Amygdala (tissue), 56 donors: ENCODE measurements at places on chromosomes 7 and 10.

GRCh38 chr7:134907639-134908038, 78.7 kb upstream of the AGBL3 start:
- DNase-seq, result no peak

GRCh38 chr7:150415161-150416153, 35.0 kb upstream of the GIMAP8 start:
- no peak for DNase-seq

DNA sequence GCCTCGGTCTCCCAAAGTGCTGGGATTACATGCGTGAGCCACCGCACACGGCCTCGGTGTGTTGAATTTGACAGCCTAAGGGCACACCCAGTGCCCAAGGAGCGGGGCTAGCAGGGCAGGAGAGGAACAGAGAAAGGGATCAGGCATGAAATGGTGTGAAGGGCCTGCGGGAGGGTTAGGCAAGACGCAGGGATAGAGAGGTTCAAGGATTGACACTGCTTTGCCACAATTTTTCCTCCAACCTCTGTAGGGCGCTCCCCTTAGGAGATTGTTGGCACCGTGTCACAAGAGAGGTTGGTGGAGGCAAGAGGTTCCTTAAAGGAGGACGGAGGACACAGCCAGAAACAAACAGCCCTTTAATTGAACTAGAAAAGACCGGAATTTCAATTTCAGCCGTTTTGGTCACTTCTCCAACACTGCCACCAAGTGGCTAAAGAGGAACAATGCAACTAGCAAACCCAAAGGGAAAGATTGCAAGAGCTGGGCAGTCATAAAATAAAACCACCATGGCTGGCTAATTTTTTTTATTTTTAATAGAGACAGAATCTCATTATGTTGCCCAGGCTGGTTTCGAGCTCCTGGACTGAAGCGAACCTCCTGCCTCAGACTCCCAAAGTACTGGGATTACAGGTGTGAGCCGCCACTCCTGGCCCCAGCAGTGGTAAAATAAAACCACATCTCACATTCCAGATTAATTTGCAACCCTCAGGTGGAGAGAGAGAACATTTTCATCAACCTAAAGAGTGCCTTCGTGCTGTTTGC, 6.9 kb upstream of the CREB3L2 start:
- DNase-seq, result peak; percentile 21

GRCh38 chr7:158043551-158044481, 543.8 kb downstream of the PTPRN2 start:
- DNase-seq, result no peak

GRCh38 chr7:78499971-78500370, 701.4 kb downstream of the PHTF2 start:
- DNase-seq, result no peak

DNA sequence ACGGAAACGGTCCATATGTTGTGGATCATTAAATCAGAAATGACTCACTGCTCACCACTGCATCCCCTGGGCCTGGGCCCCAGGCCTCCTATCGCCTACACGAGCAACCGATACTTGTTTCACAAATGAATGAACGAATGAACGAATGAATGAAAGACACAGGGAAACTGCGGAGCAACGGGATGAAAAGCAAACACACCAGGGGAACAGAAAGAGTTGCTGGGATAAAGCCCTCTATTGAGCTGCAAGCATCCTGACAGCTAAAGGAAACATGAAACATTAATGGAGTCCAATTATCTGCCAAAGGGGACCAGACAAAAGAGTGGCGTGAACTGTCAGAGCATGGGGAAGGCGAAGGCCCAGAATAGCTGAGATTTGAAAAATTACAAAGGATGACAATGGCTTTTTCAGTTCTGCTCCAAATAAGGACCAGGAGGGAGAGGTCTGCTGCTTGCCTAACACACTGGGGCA, 92.1 kb downstream of the GRB10 start:
- DNase-seq, result no peak

GRCh38 chr10:16809074-16809718, 8.0 kb downstream of the RSU1 start:
- DNase-seq, result peak; percentile 10

DNA sequence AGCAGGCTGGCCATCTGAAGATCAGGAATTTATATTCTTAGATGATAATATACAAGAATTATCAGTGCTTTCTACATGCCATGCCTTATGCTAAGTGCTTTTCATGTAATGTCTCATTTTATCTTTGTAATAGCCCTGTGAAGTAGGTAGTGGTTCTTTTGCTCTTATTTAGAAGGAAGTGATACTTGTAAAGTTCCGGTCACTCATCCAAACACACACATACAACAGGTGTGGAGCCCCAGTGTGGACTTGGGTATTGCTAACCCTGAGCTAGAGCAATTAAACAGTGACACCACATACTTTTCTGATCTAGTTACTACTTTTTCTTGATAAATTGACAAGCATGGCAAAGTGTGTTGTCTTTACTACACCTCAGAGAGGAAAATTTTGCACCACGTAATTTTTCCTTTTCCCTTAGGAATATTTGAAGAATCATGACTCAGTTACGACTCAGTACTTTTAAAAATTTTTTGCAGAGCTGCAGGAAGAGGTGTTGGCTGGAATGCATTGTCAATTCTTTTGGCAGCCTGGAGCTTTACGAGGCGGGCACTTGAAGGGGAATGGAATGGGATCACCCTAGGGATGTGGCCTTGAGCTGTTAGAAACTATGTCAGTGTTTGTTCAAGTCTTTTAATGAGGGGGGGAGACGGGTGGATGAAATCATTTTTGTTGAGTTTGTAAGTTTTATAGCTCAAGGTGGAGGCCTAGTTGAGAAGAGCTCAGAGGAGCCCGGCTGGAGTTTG, 212.5 kb upstream of the CELF2 start:
- no peak for DNase-seq

DNA sequence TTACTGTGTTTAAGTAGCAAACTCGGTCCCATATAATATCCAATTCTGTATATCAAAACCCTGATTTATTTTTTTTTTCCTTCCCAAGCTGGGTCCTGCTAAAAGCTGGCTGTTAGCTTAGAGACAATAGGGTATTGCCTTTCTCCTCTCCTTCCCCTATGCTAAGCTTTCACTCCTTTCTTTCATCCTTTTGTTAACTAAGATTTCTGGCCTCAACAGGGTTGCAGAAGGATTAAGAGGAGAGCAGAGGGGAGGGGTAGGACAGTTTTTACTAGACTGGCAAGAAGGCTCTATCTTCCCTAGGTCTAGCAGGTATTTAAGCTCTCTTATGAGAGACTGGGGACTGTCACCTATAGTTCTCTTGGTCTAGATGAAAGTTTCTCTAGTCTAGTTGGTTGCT, 229.2 kb downstream of the KCND2 start:
- no peak for DNase-seq

DNA sequence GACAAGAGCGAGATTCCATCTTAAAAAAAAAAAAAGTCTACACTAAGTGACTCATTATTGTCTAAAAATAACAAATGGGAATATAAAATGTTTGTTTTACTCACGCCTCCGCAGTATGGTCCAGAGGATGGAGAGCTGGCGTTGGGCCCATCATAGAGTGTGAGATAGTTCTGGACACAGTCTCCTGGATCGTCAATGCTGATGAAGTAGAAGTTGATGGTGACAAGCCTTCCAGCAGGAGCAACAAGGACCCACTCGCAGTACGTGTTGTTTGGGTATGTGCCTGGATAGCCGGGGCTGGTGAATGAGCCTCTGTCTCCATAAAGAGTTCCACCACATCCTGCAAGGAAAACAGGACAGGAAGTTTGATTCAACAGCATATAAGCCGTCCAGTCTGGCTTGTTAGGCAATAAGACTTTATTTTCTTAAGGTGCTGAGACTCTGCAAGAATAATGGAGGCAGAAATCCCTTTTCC, 11.5 kb upstream of the RSU1 start:
- no peak for DNase-seq

GRCh38 chr10:75441196-75441595, 9.8 kb downstream of the LRMDA start:
- DNase-seq, result no peak

- no peak for DNase-seq
These were observed 21.0 kb downstream of the GNA12 start for GRCh38 chr7:2823130-2823529.

GRCh38 chr7:22718911-22719420, 8.0 kb upstream of the IL6 start:
- DNase-seq, result no peak

DNA sequence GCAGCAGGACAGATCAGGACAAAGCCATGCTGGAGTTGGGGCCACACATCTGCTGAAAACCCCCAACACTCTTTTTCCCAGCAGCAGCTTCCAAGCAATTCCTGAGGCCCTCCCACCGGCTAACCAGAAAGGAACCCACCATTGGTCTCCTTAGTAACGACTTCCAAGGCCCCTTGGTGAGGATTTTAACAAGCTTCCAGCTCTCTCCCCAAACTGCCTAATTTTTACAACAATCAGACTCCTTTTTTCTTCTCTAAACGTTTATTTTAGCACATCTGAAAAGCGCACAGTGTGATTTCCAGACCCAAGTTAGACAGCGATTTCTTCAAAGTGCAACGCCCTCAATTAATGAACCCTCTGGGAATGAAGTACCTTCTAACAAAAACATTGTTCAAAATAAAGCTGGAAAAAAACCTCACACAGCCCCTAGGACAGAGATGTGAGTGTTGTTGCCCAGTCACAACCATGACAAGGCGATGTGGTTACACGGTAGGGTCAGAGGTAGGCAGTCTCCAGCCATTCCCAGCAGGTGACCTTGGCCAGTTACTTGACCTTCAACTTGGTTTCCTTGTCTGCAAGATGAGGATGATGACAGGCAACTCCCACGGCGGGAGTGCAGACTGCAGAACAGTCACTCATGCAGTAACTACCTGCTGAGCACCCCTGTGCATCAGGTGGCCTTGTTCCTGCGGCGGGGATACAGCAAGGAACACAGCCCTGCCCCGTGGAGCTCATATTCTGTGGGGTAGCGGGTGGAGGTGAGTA, 82.3 kb downstream of the SLIT1 start:
- DNase-seq, result no peak

DNA sequence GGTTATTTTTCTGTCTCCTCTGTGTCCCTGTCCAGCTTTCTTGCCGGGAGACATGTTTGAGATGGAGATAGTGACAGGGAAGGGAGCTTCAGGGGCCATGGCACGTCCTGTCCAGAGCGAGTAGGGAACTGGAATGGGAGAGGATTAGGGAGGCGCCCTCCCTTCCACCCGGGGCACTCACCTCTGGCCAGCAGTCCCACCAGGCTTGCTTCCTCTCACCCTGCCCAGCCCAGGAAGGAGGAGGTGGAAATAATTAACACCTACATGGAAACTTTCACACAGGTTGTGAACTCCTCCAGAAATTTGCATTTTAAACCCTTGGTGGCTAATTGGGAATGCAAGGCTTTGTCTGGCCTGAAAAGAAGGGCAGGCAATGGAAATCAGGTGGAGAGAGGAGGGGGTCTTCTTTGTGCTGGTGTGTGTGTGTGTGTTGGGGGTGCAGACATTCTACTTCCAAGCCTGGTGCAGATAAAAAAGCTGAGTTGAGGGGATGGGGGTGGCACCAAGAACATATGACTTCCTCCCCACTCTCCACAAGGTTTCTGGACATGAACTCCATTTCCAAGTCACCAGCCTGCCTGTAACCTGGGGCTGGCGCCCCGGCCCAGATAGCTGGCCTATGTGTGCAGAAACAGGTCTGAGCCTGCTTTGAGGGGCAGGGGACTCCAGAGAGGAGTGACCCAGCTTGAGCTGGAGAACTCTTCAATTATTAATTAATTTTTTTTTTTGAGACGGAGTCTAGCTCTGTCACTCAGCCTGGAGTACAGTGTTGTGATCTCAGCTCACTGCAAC, 199.4 kb downstream of the CYP26A1 start:
- DNase-seq, result no peak

GRCh38 chr10:116138897-116139296, 134.1 kb downstream of the GFRA1 start:
- DNase-seq, result no peak

DNA sequence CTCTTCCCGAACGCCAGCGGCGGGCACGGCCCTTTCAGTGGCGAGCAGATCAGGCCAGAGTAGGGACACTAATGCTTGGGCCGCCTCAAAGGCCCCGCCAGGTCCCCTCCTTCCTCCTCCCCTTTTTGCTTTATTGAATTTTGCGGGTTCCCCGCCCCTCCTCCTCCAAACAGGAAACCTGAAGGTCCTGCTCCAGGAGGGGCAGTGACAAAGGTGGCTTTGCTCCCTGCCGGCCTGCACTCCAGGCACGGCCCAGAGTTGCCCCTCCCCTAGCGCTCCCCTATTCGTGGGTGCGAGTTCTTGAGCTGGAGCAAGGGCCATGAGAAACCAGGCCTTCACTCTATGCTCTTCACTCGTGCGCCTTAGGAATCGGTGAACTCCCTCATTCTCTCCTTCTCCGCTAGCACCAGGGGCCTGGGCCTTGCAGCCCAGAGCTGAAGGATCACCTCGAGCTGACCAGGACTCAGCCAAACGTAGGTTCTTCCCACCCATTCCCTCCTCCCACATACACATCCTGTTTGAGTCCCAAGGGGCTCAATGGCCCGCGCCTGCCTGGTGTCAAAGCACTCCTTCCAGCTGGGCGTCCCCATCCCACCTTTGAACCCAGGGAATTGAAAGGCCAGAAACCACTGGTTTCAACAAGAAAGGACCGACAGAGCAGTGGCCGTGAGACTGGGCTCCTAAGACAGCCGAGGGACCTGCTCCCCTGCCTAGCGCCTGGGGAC, 619 bp upstream of the HOXA6 start:
- DNase-seq, result no peak

DNA sequence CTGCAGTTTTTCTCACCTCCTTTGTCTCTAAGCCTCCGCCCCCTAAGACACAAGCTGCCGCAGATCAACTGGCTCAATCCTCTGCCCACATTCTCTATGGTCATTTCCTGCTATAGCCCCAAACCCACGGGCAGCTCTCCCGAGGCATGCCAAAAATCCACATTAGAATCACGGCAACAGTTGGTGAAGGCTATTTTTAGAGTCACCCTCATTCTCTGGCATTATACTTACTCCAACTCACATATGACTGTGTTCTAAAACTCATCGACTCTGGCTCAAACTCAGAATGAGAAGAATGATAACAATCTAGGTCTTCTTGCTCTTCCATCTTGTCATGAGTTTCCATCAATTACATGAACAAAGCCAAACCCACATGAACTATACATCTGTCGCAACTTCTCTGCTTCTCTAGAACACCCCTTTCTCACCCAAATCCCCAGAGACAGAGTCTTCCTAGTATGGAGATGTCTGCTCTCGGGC, 10.9 kb upstream of the KIAA1549 start:
- no peak for DNase-seq

DNA sequence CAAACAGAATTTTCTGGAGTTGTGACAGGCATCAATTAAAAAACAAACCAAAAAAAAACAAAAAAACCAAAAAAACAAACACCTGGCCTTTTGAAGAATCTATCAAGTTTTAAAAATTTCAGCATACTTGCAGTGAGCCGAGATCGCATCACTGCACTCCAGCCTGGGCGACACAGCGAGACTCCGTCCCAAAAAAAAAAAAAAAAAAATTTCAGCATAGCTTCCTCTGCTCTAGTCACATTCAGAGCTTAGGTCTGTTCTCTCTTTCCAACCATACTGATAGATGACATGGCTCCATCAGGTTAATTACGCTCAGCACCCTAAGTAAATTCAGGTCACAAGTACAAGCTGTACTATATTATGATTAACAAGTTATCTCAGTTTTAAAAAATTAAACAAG, 3.1 kb downstream of the KBTBD2 start:
- DNase-seq, result no peak

GRCh38 chr7:134640842-134641715, 5.6 kb upstream of the BPGM start:
- no peak for DNase-seq
